Activated CD8-positive, alpha-beta memory T cell treated with anti-CD3 and anti-CD28 coated beads for 1 hour (primary cell): ENCODE measurements at places on chromosomes 3 and 15.

GRCh38 chr15:49075881-49076280, 29.6 kb upstream of the SECISBP2L start:
- DNase-seq: no peak

DNA sequence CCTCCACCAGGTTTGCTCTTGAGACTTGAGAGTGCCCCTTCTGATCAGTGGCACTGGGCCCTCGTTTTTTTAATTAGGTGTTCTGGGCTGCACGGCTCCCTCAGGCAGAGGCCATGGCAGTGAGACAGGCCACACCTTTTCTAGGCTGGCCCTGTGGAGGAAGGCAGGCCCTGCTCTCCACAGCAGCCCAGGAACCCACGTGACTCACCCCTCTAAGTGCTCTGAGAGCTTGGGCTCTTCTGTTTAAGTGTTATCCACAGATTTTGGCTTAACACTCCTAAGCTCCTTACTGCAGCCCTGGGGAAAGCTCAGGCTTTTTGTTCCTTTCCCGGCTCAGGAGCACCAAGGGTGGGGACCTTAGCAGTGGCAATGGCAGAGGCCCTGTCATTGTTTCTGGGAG, 463.2 kb upstream of the GBE1 start:
- DNase-seq: no peak

GRCh38 chr3:458653-459310, 262.2 kb downstream of the CHL1 start:
- no peak for DNase-seq

DNA sequence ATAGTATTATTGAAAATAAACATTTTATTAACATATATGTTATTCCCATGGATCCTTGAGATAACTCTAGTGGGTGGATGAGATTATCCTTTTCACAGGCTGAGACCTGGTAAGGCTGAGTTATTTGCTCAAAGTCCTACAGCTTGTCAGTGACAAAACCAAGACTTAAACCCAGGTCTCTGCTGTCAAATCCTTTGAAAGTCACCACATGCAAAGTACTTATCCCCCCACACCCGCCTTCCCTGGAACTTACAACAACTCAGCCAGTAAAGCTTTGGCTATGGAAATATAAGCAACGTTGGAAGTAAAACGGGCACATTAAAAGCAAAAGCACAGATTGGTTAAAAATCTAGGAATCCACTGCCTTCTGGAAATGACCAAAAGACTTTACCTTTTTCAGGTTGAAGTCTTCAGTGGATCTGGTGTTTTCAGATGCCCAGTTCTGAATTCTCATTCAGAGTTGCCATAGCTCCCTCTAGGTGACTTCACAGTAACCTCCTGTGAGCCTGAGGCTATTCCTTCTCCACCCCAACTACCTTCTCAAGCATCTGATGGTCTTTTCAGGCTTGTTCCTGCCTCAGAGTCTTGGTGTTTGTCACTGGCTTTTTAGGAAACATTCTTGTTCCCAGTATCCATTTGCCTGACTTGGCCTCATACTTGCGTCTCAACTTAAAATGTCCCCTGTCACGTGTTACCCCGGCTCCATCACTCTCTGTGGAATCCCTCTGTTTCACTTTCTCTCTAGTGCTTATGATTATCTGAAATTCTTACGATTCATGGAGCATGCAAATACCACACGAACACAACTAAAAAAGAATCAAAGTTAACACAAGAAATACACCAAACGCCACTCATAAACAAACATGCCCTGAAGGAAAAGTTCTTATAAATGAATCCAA, 131.2 kb downstream of the MAGI1 start:
- no peak for DNase-seq

DNA sequence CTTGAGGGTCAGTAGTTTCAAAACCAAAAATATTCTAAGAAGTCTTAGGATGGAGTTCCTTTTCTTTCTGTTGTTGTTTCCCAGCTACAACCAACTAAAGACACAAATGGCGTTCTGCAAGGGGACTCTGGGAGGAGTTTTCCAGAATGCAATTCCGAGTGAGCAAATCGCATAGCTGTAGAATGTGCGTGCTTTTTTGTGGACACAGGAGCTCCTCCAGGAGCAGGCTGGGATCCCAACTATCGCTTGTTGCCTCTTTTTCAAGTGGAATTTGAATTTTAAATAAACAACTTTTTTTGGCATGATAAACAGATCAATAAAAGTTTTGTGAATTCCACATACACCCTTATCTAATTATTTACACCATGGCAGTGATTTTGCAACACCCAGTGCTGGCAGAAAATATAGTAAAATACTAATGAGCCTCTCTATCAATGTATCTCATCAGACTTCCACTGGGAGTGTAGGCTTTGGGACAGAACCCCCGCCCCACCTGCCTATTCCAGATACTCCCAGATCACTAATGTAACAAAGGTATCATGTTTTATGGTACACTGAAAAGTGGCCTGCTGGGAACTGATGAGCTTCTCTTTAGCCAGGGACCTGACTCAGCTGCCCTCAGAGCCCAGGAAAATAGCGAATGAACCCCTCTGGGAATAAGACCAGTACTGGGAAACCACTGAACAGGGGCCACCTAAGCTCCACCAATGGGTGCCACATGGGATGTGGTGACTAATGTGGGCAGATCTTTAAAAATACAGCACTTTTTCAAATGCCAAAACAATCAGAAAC, 66.4 kb downstream of the LMCD1 start:
- no peak for DNase-seq

- DNase-seq: no peak
Observed at GRCh38 chr3:41419809-41420208, 220.5 kb downstream of the CTNNB1 start.

GRCh38 chr3:64379221-64379620, 154.0 kb upstream of the PRICKLE2 start:
- DNase-seq: no peak

- no peak for DNase-seq
Observed at GRCh38 chr3:95335517-95335916, 1272.7 kb downstream of the NSUN3 start.

DNA sequence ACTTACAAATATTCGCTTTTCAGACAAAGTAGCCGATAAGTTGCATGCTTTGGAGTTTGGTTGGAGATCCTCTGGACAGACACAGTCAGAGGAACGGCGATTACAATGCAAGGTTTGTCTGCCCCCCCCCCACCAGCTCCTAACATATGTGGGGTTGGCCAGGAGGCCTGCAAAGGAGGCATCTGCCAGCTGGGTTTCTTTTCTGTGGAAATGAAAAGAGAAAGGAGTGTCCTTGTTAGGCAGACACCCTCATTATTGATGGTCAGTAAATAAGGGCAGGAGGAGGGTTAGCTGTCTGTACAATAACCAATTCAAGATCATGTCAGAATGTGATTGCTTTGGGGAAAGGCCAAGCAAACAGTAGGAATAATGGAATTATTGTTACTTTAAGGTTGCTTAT, 49.1 kb downstream of the TLNRD1 start:
- DNase-seq: no peak

DNA sequence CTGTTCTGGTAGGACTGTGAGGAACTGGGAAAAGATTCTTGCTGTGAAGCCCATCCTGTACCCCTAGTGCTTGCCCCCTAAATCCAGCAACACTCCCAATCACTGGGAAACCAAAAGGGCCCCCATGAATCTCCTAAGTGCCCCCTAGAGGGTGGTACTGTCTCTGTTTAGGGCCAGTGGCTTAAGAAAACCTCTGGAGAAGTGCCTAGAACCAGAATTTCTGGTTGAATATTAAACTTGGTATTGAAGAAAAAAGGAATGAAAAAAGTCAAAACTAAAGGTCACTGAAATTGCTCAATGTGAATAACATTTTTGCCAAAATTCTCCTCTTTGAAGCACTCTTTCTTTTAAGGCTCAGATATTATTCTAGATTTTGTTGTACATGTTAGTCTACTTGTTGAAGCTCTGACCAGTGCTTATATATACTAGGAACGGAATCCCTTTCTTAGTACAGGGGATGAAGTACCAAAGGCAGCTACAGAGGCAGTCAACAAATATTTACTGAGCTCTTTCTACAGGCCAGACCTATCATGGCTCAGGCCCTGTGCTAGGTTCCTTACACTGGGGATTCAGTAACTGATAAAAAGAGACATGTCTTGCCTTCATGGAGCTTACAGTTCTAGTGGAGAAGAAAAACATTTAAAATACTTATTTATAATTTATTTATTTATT, 138.8 kb downstream of the MYLK start:
- no peak for DNase-seq

- DNase-seq: no peak
Observed at GRCh38 chr15:59662260-59662659, 4.9 kb upstream of the GTF2A2 start.

- DNase-seq: no peak
Observed at GRCh38 chr15:44370830-44371229, 56.6 kb upstream of the CTDSPL2 start.

DNA sequence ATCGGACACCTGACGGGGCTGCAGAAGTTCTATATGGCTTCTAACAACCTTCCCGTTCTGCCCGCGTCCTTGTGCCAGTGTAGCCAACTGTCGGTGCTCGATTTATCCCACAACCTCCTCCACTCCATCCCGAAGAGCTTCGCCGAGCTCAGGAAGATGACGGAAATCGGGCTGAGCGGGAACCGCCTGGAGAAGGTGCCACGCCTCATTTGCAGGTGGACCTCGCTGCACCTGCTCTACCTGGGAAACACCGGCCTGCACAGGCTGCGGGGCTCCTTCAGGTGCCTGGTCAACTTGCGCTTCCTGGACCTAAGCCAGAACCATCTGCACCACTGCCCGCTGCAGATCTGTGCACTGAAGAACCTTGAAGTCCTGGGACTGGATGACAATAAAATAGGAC, 9.8 kb upstream of the LRRC34 start:
- DNase-seq: no peak

- no peak for DNase-seq
Observed at GRCh38 chr3:112001526-112001925, 2.8 kb downstream of the TAGLN3 start.

DNA sequence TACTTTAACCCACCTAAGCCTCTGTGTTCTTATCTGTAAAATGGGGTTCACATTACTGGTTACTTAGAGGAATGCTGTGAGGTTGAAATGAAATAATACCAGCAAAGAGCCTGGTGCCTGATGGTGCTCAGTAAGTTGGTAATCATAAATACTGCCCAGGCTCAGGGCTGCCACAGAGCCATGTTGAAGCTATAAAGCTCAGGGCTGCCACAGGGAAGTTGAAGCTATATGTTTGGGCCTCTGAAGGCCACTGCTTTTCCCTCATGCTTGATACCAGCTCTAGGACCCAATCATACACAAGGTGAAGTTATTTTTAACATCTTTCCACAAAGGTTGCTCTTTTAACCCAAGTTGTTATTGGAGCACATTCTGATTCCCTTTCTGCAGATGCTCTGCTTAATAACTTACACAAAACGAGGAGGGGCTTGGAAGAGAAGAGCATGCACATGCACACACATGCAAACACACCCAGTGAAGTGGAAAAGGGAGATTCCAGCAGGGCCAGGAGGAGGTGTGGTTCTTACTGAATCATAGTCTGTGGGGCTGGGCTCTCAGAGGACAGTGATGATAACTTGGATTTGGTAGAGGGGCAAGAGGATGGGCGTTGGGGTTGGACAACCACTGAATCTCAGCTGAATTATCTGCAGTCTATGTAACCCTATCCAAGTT, 17.4 kb downstream of the PARP14 start:
- DNase-seq: no peak

- DNase-seq: no peak
Observed at GRCh38 chr15:90845201-90845949, 23.0 kb upstream of the FURIN start.

DNA sequence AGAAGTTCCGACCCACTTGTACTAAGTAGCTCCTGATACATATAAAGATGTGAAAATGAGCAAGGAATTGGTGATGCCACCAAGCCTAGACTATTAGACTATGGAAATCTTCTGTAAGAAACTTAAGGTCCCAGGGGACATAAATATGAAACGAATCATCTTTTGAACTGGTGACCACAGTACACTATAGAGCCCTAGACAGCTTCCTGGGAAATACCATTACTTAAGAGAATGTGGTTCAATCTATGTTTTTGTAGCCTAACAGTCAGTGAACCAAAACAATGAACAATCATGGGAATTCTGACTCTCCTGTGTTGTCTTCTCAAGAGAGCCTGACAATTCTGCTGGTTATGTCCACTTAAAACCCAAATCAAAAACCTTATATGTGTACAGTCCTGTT, 191.6 kb downstream of the GREM1 start:
- DNase-seq: no peak

DNA sequence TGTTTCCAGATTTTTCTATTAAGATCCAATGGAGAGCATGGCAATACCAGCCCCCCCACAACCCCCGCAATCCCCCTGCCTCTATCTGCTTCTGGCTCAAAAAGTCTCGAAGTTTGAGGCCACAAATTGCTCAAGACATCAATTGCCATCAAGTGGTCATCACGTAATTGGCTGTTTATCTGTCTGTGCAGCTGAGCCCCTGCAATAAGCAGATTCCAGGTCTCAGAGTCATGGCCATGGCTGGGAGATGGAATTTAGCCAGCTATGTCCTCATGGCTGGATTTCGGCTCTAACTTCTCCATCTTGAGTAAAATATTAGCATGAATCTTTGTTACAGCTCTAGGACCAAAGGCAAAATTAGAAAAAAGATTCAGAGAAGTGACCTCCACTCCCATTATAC, 22.7 kb downstream of the SSUH2 start:
- DNase-seq: no peak

DNA sequence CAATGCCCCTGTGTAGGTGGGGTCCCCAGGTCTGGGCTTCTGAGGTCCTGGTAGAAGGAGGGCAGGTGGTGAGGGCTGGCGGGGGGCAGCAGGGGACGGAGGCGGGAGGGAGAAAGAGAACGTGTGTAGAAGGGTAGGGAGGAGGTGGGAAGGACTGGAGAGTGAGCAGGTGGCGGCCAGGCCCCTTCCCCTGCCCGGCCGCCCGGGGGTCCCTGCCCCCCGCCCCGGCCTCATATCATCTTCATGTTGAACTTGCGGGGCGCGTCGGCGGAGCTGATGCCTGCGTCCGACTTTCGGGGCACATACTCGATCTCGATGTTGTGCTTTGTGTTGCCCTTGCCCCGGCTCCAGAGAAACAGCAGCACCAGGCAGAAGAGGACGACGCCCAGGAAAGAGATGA, 18.9 kb downstream of the LINGO1 start:
- no peak for DNase-seq

GRCh38 chr15:61444585-61444984, 215.5 kb upstream of the RORA start:
- DNase-seq: no peak
